Posterior vena cava (tissue), 2 donors: ENCODE measurements at places on chromosomes 6 and 20.

DNA sequence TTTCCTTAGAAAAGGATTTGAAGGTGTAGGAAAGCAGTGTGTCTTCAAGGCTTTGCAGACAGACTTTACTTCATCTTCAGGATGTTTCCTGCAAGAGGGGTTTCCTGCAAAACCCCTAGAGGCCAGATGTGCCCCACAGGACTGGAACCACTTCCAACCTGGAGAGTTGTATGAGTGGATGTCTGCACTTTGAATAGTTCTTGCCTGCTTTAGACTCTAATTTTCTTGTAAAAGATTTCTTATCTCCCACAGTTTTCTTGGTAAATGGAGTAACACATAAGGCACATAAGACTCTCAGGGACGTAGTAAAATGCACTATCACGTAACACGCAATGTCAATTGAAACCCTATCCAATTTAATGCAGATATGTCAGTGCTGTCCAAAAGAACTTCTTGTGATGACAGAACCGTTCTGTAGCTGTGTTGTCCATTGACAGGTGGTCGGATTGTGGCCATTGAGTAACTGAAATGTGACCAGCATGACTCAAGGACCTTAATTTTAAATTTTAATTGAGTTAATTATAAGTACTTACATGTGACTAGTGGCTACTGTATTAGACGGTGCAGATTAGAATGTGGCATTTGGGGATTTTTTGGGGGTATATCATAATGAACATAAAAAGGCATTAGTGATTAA lies 118.7 kb downstream of the JARID2 start:
- no peak for DNase-seq

GRCh38 chr20:51740838-51741237 lies 27.4 kb downstream of the ATP9A start:
- DNase-seq, result no peak

DNA sequence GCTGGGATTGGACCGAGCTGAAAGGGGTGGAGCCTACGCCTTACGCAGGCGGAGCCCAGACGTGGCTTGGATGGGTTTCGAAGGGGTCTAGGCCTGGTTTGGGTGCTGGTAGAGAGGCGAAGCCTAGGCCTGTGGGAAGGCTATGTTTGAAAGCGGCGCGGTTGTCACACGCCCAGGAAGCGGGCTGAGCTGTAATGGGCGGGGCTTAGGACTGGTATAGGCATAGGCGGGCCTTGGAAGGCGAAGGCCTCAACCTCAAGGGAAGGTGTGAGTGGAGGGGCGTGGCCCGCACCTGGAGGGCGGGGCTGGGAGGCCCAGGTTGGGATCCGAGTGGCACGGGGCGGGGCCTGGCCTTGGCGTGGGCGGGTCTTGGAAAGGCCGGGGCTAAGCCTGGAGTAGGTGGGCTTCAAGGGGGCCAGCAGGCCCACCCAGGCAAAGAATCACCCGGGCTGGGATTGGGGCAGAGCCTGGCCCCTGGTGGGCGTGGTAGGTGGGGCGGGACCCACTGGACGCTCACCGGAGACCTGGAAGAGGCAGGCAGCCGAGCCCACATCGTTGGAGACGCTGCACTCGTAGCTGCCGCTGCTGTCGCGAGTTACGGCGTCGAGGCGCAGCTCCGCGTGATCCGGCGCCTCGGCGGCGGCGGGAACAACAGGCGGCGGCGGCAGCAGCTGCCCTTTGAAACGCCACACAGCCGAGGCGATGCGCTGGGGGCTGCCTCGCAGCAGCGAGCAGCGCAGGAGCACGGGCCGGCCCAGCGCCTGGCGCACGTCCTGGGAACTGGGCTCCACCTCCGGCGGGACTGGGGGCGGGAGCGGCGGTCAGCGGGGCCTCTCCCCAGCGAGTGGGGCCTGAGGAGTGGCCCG lies 49.0 kb downstream of the MDGA1 start:
- DNase-seq, result peak; percentile 74

- DNase-seq, result no peak
Observed at GRCh38 chr6:29107758-29108157, at the start of gene OR2J3. TSS of gene OR2J3 (plus strand) at chr6:29108058. CDS start at chr6:29111891, 3,833 bp downstream.

GRCh38 chr6:112027942-112028674 lies 25.8 kb upstream of the CCN6 start:
- no peak for DNase-seq

DNA sequence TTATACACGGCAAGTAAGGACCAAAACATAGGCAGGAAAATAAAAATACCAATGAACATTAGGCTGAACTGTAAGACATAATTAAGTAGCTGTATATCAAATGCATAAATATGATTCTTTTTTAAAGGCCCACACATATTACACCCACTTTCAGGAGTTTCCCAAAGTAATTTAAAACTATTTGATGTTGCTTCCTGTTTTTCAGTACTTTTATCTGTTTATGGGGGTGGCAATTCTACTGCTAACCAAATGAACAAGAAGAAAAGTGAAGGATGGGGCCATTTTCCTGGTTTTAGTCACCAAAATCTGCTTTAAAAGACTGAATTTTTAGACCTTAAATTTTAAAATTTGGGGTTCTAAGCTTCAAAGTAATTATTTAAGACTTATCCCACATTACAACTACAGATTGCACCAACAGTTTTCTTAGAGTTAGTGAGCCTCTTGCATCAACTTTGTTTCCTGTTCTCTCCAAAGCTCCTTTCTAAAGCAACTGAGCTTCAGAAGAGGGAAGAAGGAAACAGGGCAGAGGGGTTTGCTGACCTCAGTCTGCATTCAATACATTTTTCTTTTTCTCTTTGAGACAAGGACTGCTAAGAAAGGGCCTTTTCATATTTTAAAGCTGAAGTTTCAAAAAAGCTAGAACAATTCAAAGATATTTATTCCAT lies 191.0 kb downstream of the BACH2 start:
- no peak for DNase-seq

- DNase-seq, result no peak
Observed at GRCh38 chr6:152089992-152090391, 282.5 kb downstream of the ESR1 start.

DNA sequence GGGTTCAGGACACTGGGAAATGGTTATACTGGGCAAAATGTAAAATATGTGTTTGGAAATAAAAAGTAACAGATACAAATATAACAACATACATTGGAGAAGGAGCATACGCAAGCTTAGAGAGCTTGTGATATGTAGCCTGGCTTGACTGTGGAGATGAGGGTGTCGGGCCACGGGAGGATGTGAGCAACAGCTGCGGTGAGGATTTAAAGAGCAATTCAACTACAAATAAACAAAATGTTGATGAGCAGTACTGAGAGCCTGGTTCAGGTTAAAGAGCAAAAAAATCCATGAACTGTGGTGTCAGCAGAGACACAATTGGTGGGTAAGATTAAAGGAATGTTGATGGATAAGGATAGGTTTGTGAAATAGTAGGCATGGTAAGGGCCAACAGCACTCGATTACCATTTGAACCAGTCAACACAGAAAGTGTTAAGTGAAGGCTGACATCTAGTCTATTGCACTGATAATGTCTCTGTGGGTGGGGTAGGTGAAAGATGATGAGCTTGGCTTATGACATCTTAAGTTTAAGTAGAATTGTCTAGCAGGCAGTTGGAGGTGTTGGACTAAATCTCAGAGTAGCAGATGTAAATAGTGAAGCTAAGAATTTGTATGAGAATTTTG lies 723.2 kb downstream of the EPM2A start:
- DNase-seq, result no peak

DNA sequence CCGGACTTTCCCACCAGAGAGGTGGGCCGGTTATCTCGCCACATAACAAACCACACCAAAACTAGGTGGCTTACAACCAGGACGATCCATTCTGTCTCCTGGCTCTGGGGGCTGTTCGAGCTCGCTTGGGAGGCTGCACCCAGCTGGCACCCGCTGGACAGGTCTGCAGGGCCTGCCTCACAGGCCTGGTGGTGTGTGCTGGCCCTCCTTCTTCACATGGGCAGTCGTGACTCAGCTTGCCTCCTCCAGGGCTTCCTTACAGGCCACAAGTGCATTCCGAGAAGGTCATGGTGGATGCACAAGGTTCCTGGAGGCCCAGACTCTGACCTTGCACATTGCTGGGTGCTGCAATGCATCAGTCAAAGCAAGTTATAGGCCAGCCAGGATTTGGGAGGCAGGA lies 34.2 kb downstream of the FOXF2 start:
- peak; percentile 59 for DNase-seq

- no peak for DNase-seq
Observed at GRCh38 chr6:138803331-138803730, 7.4 kb downstream of the ECT2L start.

DNA sequence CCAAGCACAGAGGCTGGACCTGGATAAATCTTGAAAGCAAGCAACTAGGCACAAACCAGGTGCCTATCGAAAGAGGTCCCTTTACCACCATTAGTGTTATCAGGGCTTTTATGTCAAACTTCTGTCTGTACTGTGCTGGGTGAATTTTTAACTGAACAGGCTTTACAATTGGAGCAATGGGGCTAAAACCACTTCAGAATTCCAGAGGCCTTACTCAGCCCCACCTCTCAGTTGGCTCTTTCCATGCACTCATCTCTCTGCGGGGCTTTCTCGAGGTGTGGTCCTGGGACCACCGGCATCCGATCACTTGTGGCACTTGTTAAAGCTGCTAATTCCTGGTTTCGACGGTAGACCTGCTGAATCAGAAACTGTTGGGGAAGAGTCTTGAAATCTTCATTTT lies 232.5 kb downstream of the SOX4 start:
- no peak for DNase-seq
